Esophagus mucosa (tissue), 1 donor: ENCODE measurements at places on chromosomes 13 and 19. TPM values are rescaled to one million over a fixed set of nuclear protein-coding genes. Genes with fewer than 3 reads are reported as not detected.
A peak's percentile ranks its signal among the peaks of the same experiment; 100 is the strongest.

The ZNF677 gene
- total RNA-seq: 2.2 TPM

The IL4I1 gene
- not detected for total RNA-seq

The CCDC8 gene
- total RNA-seq: 0.80 TPM

The CEACAM20 gene
- not detected for total RNA-seq

- no peak for ATAC-seq
These were observed 57.3 kb upstream of the PCDH8 start for GRCh38 chr13:52905701-52906100.

DNA sequence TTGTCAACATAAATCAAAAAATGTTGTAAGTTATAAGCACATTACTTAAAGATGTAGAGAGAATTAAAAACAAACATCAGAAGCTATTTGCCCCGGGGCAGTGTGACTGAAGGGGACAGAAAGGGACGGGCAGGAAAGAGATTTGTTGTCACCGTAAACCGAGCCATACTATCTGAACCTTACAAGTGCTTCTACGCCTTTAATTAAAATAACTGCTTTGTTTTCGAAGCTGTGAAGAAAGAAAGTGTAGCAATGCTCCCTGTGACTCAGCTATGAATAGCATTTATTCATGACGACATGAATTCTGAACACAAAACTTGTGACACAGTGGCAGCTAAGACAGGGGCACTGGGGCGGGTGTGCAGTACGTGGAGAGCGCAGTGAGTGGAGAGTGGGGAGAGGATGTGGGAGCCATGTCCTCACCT lies 30.0 kb downstream of the ZNF787 start:
- ATAC-seq: peak; percentile 81

DNA sequence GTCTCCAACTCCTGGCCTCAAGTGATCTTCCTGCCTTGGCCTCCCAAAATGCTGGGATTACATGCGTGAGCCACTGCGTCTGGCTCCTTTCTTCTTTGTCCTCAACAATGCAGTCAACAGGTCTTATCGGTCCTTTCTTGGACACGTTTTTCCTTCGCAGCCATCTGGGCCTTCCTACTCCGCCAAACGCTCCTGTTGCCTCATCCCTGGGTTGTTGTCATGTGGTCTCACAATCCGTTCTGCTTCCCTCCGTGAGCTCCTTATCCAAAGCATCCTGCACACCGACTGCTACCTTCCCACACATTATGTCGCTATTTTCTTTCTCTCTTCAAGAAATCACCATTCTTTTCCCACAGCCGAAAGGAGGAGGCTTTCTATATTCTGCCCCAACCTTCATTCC lies 306.8 kb downstream of the DCLK1 start:
- ATAC-seq: no peak

DNA sequence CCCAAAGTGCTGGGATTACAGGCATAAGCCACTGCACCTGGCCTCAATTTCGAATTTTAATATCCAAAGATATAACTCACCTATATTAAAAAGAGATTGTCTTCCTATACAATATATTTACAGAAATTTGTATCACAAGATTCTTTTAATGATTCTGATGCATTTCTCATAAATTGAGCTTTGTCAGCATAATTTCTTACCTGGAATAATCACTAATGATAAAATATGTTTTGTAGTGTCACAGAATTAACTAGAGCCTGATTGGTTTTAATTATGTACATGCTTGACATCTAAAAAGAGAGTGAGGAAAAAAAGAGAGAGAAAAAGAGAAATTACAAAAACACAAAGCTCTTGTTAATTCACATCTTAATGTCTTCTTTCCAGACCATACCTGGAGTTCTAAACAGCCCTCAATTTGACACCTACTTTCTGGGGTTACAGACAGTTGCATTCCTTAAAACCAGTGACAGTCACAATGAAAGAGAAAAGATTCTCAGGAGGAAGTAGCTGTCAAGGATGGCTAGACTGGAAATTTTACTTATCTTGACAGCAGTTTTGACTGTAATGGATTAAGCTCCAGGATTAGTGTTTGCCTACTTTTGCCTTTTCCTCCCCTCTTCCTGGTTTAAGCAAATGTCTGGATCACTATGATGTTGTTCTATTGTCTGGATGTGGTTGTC lies 214.4 kb downstream of the SPRY2 start:
- ATAC-seq: no peak
